ENCODE measurements at places on chromosomes 4 and X.
A peak's percentile ranks its signal among the peaks of the same experiment; 100 is the strongest.

- DNase-seq, result no peak
These were observed 956 bp downstream of the TAPT1 start for GRCh38 chr4:16225167-16225862.

GRCh38 chr4:109764376-109764775 lies 34.5 kb upstream of the PLA2G12A start:
- DNase-seq, result no peak

DNA sequence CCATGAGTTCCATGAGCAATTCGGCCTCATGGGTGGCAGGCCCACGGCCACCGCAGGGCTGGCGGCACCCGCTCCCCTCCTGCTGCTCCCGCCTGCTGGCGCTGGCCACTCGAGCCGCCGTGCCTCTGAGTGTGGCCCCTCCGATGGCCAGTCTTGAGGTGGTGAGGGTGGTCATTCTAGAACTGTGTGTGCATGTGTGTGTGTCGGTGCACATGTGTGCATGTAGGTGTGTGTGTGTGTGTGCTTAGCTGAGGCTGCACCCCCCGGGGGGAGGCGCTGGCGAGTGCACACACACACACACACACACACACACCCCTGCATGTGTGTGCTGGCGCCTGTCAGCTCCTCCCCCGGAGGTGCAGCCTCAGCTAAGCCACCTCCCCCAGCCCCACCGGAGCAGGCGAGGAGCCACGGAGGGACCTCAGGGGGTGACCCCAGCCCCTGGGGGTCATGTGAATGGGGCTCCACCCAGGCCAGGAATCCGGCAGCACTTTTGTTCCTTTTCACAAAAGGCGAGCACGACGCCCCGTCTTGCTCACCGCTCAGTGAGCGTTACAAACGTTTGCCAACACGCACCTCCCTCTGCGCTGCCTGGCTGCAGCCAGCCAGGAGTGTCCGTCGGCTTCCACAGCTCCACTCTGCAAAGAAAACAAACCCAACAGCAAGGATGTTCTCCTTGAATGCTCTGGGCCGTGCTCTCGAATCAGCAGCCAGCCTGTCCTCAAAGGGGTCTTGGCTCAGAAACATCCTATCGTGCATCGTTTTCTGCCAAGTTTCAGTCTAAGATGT lies 29.9 kb downstream of the FGFRL1 start:
- peak; percentile 48 for DNase-seq

DNA sequence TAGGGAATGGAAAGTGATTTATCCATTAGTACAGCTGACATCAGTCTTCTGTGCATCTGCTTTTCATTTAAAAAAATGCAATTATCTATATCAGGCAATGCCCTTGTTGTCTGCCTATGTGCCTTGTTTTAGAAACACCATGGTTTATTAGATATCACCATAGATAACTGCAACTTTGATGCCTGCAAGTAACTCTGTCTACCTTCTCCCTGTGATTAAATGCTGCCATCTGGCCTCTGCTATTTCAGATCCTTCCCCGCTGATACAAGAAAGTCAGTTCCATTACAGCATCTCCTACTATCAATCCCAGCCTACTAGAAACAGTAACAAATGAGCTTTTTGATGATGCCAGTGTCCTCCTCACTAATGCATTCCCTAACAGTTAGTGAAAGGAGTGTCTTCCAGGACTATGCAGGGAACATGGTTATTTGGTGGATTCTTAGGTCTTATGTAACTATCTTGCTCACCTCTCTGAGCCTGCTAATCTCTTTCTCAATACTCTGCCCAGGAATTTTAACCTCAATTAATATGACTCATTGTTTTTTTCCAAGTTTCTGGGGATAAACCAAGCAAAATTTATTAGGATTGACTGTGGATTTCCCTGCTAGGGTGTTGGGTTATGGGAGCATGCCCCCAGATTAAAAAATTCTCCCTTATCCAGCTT lies 444.9 kb downstream of the RAPGEF2 start:
- no peak for DNase-seq

DNA sequence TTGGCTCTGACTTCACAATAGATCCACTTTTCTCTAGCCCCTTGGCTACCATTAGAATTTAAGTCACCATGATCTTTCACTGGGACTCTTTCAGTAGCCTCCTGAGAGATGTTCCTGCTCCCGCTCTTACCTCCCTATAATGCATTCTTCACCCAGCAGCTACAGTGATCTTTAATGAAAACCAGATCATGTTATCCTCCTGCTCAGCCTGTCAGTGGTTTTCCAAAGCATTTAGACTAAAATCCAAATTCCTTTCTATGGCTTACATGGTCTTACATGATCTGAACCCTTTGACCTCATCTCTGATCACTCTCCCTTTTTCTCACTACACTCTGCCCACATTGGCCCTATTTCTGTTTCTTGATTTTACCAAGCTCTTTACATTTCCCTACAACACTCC lies 18.3 kb upstream of the RPS6KA3 start:
- DNase-seq, result no peak

DNA sequence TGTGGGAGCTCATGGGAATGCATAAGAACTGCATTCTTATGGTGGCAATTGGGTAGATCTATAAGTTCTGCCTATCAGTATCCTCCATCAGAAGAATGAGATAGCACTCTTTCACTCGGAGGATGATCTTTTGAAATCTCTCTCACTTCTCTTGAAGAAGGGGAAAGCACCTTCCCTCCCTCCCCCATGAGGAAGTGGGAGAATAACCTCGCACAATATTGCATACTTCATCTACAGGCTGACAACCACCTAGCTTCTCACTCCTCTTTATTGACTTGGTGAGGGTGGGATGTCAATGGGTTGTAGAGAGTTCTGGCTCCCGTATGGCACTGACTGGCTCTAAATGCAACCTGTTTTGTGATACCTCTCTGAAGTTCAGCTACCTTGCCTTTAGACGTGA lies 146.7 kb upstream of the SPOCK3 start:
- DNase-seq, result no peak

GRCh38 chr4:54780149-54780495 lies 122.4 kb downstream of the KIT start:
- DNase-seq, result no peak

DNA sequence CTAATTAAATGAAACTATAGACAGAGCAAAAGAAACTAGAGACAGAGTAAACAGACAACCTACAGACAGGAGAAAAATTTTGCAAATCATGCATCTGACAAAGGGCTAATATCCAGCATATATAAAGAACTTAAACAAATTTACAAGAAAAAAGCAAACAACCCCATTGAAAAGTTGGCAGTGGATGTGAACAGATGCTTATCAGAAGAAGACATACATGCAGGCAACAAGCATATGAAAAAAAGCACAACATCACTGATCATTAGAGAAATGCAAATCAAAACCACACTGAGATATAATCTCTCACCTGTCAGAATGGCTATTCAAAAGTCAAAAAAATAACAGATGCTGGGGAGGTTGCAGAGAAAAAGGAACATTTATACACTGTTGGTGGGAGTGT lies 14.8 kb downstream of the ZNF280C start:
- DNase-seq, result no peak

GRCh38 chr4:7101692-7102515 lies 34.0 kb upstream of the GRPEL1 start:
- DNase-seq, result peak; percentile 50

- no peak for DNase-seq
These were observed 63.6 kb upstream of the UGT2B15 start for GRCh38 chr4:68734095-68734494.

GRCh38 chr4:125319311-125319710 lies 4.6 kb downstream of the FAT4 start:
- DNase-seq, result no peak

DNA sequence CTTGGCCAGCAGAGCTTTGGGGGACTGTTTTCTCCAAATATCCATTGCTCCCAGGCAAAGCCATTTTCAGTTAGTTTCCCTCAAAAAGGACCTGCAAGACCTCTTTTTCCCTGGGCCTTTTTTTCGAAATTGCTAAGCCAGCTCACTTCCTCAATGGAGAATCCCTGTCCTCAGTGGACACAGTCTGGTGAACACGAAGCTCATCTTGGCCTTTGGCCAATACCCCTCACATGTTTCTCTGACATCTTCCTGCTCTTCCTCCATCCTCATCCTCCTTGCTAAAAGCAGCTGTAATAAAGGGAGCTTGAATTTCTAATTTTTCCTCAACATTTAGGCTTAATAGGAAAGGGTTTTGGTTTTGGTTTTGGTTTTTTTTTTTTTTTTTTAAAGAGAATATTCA lies 17.6 kb upstream of the PRPS1 start:
- DNase-seq, result no peak

GRCh38 chr4:173696011-173696410 lies 166.0 kb upstream of the HAND2 start:
- DNase-seq, result no peak

GRCh38 chr4:40586034-40586433 lies 43.6 kb downstream of the RBM47 start:
- DNase-seq, result no peak

DNA sequence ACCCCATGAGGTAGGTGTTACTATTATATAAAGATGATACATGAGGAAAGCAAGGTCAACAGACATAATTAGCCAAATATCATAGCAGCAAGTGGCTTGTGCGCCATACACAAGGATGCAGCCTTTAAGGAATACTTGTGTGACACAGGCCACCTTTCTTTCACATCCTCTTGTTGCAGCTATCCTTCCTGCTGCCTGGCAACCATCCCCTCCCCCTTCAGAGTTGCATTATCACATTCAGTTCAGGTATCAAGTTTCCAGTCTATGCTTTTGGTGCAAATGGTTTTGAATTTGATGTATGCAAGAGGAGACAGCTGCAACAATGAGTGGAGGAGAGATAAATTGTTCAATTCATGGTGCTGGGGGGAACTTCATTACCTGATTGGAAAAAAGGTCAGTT lies 6.4 kb downstream of the ZCCHC18 start:
- DNase-seq, result no peak

DNA sequence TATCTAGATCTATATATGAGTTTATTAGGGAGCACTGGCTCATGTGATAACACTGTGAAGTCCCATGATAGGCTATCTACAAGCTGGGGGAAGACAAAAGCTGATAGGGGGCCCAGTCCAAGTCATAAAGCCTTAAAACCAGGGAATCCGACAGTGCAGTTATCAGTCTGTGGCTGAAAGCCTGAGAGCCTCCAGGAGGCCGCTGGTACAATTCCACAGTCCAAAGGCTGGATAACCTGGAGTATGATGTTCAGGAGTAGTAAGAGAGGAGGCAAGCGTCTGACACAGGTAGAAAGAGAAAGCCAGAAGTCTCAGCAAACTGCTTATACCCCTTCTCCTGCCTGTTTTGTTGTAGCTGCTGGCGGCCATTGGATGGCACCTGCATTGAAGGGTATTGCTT lies 177.6 kb upstream of the SPRY1 start:
- no peak for DNase-seq

DNA sequence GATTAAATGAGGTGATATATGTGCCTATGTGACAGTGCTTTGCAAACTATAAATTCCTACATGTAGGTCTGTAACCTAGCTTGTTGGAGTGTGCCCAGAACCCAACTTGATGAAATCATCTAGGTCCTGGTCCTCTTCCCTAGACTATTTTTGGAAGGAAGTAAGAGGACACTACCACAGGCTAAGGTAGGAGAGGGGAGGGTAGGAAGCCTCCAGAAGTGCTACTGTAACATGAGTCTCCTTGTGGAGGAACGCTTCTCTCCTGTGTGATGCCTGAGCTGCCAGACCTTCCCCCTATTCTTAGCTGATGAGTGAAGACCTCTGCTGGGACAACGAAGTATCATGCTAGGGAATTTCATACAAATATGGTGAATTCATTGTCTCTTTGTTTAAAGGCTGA lies 41.8 kb upstream of the IL21 start:
- no peak for DNase-seq

DNA sequence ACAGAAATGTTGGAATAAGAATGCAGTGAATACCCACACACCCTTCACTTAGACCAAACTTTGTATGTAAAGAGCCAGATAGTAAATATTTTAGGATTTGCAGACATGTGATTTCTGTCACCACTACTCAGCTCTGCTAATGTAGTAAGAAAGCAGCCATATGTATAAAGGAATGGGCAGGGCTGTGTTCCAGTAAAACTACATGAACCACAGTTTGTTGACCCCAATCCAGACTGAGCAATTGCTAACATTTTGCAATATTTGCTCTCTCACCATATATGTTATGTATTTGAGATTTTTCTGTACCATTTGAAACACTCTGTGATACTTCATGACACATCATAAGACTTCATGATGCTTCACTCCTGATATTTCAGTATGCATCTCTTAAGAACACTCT lies 32.0 kb upstream of the TBC1D1 start:
- no peak for DNase-seq

- DNase-seq, result no peak
These were observed 855 bp downstream of the GPRASP2 start for GRCh38 chrX:102712981-102713625.

DNA sequence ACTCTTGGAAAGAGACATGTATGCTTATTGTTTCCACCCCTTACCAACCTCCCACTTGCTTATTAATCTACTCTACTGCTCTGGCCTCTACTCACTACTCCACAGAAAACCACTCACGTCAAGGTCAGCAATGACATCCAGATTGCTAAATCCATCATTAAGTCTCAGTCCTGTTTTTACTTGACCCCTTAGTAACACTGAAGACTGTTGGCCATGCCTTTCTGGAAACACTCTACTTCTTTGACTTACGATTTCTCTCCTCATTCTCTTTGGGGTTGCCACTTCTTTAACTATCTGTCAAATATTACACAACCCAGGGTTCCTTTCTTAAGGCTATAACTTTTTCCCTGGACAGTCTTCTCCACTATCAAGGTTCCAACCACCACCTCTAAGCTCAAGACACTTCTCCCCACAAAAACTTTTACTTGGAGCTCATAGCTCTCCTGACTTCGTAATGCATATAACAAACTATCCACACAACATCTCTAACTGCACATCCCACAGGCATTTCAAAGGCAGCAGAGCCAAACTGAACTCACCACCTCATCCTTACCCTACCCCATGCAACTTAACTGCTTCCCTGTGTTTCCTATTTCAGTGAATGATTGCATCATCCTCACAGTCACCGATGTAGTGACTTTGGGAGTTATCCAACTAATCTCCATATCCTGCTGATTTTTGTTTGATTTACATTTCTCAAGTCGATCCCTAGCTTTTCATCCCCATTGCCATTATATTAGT lies 15.8 kb upstream of the MAGEA4 start:
- no peak for DNase-seq

DNA sequence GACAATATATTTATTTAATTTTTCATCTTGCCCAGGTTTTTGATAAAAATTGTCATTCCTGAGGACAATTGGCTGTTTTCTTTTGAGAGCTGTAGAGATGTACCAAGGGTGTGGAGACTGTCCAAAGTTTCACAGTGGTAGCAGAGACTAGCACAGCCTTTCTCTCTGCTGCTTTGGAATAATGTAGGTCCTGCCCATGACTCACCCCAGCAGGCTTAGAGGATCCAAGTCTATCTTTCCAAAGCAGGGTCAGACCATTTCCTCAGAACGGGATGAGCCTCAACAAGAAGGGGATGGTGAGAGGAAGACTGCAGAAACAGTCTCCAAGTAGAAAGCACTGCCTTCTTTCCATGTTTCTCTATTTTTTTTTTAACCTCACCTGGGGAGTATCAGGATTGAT lies 131.5 kb upstream of the RPL34 start:
- DNase-seq, result no peak

- DNase-seq, result no peak
These were observed 224.9 kb upstream of the MAD2L1 start for GRCh38 chr4:120291541-120291940.

- peak; percentile 52 for DNase-seq
These were observed 85.7 kb upstream of the EXOC1L start for GRCh38 chr4:55733932-55734331.

All from urinary bladder (tissue), 4 donors.